ENCODE measurements at places on chromosomes 1 and 21. TPM values are rescaled to one million over a fixed set of nuclear protein-coding genes. Genes with fewer than 3 reads are reported as not detected.

The RXFP4 gene
- not detected for total RNA-seq

DNA sequence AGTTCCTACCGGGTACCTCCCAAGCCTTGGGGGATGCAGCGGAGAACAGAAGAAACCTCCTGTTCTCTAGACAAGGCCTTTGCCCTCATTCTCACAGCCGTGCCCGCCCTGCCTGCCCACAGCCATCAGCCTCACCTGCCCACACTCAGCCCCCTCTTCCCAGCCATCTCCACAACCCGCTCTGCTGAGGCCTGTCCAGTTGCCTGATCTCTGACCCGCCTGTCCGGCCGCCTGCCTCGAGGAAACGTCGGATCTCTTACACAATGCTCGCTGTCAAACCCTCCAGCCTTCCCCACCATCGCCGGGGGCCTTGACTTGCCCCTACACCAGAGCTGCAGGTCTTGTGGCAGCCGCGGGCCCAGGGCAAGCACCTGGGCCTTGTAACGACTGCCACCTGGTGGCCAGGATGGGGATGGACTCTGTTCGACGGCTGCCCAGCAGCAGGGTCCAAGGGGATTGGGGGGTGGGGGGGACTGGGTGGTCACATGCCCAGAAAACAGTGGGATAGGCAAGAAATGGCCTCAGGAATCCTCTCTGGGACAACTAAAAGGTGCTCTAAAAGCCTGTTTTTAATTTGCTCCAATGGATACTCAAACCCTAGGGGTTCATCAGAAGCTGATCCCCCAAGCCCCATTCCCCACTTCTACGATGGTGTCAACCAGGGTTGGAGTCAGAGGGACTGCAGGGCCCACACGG is 31.0 kb downstream of the SLC45A1 start:
- no peak for DNase-seq

The OR14I1 gene
- not detected for total RNA-seq

GRCh38 chr1:3215198-3216014 is 146.4 kb downstream of the PRDM16 start:
- no peak for DNase-seq

GRCh38 chr1:232630894-232631195 is 912 bp upstream of the SIPA1L2 start:
- DNase-seq: no peak

The ELAPOR1 gene
- 0.29 TPM for total RNA-seq

The FMOD gene
- total RNA-seq: 0.93 TPM

DNA sequence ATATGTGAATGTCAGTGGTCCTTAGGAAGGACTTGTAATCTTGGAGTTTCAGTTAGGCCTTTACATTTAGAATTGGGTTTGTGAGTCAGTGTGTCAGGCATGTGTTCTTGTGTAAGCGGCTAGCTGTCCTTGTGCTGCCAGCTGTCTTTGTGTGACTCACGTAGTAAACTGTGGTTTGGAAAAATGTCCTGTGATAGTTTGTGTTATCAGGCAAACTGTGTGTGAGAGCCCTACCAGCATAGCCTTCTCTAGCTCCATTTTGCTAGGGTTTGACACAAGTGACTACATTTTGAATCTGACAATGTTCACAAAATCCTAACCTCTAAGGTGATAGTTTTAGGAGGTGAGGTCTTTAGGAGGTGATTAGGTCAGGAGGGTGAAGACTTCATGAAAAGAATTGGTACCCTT is 6.9 kb upstream of the SLC35D1 start:
- DNase-seq: no peak

- DNase-seq: no peak
Observed at GRCh38 chr1:3645666-3646355, 4.1 kb downstream of the WRAP73 start.

DNA sequence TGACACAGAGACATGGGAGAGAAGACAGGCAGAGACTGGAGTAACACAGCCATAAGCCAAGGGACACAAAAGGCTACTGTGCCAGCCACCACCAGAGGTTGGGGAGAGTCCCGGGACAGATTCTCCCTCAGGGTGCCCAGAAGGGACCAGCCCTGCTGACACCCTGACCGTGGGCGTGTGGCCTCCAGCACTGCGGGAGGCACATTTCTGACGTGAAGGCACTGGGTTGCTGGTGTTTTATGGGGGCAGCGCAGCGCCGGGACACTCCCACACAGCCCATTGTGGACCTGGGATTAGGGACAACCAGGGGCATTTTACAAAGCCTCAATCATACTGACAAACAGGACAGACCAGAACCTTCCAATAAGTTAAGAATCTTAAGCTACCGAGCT is 26.2 kb downstream of the PRDM15 start:
- no peak for DNase-seq

GRCh38 chr1:22930240-22930912 is 42.3 kb downstream of the LACTBL1 start:
- no peak for DNase-seq

DNA sequence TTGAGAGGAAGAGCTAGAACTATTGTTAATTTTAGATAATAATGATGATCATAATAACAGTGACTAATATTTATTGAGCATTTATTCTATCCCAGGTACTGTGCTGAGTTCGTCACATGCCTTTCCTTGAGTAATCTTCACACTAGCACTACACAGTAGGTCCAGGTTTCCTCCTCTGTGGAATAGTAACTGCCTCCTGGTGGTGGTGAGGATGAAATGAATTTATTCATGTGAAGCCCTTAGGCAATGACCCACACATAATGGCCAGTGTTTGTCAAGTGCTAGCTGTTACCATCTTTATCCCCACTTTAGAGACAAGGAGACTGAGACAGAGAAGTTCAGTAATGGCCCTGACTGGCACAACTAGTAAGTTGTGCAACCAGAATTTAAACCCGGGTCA is 5.9 kb downstream of the NIPAL3 start:
- DNase-seq: no peak

GRCh38 chr1:27005648-27006496 is 6.8 kb downstream of the TENT5B start:
- no peak for DNase-seq

- DNase-seq: no peak
Observed at GRCh38 chr1:111372336-111372965, 55.1 kb downstream of the OVGP1 start.

- no peak for DNase-seq
Observed at GRCh38 chr1:1917995-1918900, 831 bp downstream of the TMEM52 start.

The FAM163A gene
- 1.5 TPM for total RNA-seq

DNA sequence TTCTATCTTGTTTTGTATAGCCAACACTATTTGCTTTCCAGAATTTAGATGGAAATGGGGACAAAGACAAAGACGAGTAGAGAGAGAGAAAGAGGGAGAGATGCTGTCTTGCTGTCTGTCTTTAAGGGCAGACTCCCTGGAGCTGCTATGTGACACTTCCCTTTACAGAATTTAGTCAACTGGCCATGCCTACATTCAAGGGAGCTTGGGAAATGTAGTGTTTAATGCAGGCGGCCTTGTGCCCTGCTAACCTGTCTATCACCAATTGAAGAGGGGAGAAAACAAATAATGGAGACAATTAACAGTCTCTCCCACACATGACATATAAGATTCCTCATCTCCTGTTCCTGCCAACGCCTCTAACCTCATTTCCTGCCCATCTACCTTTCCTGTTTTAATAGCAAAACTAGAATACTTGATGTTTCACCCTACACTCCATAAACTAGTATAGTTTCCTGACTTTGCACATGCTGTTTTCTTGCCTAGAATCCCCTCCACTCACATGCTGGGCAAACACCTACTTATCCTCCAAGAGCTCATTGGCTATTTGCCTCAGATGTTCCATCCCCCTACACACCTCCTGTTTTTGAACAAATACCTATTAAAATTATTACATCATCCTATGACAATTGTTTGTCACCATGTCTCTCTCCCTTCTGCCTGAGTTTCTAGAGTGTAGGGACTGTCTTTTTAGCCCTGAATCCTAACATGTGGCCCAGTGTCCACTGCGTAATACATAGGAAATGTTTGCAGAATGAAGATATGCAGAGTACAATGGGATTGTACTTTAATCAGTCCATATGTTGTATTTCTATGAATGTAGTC is 117.2 kb downstream of the SLC25A24 start:
- DNase-seq: no peak

GRCh38 chr1:231855361-231855760 is 228.8 kb downstream of the DISC1 start:
- DNase-seq: no peak

The WNT3A gene
- total RNA-seq: not detected

- no peak for DNase-seq
Observed at GRCh38 chr21:42453986-42454570, 41.9 kb downstream of the RSPH1 start.

- DNase-seq: no peak
Observed at GRCh38 chr1:20079661-20080305, 9.8 kb downstream of the PLA2G5 start.

GRCh38 chr1:229339520-229339919 is 3.3 kb downstream of the CCSAP start:
- DNase-seq: no peak

- no peak for DNase-seq
Observed at GRCh38 chr1:184088037-184088436, 36.5 kb downstream of the TSEN15 start.

DNA sequence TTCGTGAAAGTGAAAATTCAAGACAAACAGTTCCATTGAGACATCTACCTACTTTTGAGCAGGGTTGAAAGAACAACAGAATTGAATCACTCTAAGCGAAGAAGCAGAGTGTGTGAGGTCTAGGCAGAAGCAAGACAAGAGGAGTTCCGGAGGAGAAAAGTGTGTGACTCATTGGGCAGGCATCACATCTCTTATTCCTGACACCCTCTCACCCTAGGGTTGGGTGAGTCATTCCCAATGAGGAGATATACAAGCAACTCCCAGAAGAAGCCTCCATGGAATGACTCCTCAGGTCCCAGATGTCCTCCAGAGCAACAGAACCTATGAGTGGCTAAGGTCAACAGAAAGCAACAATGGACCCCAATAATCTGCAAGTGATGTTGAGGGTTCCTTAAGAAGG is 138.1 kb downstream of the TPR start:
- no peak for DNase-seq

- no peak for DNase-seq
Observed at GRCh38 chr1:113027007-113027406, 46.0 kb upstream of the LRIG2 start.

The CHI3L2 gene
- not detected for total RNA-seq

DNA sequence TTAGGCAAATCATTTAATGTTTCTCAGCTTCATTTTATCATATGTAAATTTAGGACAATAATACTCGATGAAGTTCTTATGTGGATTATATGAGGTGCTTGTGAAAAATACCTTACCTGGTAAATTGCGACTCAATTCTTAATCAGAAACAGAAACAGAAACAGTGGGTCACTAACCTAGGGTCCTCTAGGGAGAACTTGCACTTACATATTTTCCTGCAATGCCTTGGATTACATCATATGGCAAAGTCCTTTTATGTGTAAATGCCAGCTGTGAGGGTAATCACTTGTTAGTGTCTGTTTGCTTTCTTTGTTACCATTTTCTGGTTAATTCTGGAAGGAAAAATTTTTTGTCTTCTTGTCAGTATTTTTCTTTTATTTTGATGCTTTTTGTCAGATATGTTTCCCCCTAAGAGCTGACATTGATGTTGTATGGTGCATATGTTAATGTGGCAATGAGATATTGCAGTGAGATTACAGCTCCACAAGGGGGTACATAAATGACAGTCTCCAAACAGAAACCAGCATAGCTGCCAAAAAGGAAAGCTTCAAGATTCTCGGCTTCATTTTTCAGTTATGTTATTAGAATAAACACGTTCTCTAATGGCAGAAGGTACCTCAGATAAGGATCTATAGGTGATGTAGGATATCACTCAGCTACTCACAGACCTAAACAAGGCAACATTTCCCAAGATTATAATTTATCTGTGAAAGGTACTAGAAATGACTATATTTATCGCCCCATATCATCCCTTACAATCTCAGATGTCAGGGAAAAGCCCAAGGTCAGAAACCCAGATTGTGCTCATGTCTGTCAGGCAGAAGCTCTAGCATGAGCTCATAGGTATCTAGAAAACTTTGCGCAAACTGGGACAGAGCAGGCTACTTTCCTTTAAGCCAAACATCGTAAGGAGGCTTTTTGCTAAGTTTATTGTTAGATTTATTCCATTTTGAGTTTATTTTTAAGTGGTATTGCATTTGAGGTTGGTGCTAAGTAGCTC is 119.9 kb downstream of the FASLG start:
- DNase-seq: no peak

- DNase-seq: no peak
Observed at GRCh38 chr1:31913968-31914367, 24.2 kb downstream of the PTP4A2 start.

DNA sequence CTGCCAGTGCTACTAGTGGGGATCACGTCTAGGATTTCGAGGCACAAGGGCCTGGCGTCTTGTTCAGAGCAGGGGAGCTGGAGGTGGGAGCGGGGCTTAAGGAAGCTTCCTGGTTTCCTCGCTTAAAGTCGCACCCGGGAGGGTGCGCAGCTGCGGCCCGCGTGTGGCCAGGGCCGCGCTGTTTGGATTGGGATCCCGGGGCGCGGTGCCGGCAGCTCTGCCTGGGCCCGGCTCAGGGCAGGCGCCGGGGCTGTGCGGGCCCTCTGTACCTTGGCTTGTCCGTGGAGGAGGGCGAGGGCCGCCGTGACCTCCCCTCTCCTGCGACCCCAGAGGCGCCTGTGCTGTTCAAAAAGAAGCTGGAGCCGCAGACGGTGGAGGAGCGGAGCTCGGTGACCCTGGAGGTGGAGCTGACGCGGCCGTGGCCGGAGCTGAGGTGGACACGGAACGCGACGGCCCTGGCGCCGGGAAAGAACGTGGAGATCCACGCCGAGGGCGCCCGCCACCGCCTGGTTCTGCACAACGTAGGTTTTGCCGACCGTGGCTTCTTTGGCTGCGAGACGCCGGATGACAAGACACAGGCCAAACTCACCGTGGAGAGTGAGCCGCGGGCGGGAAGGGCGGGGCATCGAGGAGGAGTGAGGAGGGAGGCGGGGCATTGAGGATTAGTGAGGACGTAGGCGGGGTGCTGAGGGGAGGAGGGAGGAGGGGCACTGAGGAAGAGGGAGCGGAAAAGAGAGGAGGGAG is 67.8 kb downstream of the OBSCN start:
- DNase-seq: no peak

DNA sequence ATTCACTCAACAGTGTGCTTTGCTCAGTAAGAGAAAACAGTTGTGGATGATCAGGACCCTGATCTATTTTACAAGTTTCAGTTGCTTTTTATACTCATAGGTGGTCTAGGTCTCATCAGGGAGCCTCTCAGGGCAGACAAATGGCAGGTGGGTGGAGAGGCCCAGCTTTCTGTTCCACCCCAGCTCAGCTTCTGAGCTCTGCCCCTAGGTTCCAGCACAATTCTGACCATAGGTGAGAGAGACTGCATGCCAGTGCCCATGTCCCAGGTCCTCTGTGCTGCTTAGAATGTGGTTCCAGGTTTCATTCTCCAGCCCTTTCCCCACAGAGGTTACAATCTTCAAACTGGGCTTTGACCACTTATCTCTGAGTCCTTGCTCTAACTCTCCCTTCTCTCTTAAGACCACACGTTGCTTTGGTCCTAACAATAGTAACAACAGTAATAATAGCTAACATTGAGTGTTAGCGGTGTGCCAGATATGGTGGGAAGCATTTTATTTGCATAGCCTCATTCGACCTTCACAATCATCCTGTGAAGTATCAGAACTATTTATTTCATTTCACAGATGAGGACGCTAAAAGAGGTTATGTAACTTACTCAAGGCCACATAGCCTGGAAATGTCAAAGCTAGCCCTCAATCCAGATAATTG is 19.6 kb upstream of the DUSP10 start:
- DNase-seq: no peak

The SGIP1 gene
- 9.6 TPM for total RNA-seq

The RAB42 gene
- 1.5 TPM for total RNA-seq

Data from glomerular endothelial cell (primary cell).